ENCODE measurements at places on chromosomes 16 and 17.

DNA sequence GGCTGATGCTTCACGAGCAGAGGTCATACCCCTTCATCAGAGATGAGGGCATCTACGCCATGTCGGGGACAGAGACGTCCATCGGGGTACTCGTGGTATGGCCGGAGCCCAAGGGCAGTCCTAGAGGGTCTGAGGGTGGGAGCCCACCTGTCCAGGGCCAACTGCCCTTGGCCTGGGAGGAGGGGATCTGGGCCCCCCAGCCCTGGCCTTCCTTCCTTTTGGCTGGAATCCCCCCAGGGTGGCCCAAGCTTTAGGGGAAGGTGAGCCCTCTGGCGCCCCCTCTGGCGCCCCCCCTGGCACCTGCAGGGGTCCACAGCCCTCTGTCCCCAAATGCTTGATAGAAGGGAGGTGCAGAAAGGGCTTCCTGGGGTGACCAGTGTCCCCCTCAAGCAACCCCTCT lies 69.3 kb downstream of the SCNN1B start:
- no peak for DNase-seq

- no peak for DNase-seq
Observed at GRCh38 chr16:89367538-89367915, 122.8 kb downstream of the ANKRD11 start.

GRCh38 chr16:56910112-56910511 lies 21.8 kb upstream of the HERPUD1 start:
- no peak for DNase-seq

DNA sequence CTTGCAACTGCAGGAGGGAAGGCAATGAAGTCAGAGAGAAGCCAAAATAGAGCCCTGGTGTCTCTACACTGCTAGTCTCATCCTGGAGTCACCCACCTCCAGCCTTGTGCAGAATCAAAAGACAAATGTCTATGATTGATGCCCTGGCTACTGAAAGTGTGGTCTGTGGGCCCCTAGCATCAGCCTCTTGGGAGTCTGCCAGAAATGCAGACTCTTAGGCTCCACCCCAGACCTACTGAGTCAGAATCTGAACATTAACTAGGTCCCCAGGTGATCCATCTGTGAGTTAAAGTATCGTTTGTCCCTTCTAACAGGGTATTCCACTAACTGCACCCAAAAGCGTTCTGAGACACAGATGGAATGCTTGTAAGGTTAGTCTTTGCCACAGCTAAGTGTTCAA lies 21.2 kb downstream of the EARS2 start:
- no peak for DNase-seq

DNA sequence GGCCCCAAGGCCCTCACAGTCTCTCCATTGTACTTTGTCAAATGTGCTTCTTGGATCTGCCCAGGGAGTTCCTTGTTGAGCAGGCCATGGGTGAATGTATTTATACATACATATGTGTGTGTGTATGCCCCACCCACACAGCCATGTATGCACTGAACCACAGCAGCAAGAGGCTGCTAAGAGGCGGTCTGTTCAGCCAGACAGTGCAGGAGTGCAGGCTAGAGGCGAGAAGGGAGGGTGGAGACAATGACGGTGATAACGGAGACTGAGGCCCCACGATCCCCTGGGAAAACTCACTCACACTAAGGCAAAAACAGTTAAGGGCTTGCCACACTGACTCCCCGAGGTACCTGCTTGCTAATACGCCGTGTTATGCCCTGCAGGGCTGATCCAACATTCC lies 151.0 kb upstream of the CDC42EP4 start:
- no peak for DNase-seq

GRCh38 chr17:32007463-32008298 lies 498 bp downstream of the LRRC37B start:
- peak; percentile 19 for DNase-seq

DNA sequence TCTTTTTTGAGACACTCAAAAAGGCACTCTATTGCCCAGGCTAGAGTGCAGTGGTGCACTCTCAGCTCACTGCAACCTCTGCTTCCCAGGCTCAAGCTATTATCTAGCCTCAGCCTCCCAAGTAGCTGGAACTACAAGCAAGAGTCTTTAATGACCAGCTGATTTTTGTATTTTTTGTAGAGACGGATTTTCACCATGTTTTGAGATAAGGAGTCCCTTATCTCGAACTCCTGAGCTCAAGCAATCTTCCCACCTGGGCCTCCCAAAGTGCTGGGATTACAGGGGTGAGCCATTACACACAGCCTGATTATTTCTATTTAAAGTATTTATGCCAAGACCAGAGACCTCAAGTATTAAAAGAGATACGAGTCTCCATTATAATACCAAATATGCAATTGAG lies 566.1 kb upstream of the CA10 start:
- no peak for DNase-seq

DNA sequence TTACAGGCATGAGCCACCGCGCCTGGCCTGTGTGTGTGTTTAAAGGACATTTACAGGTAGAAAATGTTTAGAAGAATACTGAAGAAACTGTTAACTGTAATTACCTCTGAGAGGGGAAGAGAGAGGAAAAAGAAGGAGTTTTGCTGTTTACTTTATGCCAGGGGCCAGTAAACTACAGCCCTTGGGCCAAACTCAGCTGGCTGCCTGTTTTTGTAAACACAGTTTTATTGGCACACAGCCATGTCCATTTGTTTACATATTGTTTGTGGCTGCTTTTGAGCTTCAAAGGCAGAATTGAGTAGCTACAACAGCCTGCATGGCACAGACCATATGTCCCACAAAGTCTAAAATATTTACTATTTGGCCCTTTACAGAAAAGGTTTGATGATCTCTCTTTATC lies 76.4 kb downstream of the GPR139 start:
- DNase-seq: no peak

- DNase-seq: no peak
Observed at GRCh38 chr17:39631403-39631802, 4.7 kb downstream of the PPP1R1B start.

- DNase-seq: no peak
Observed at GRCh38 chr16:63363738-63364137, 1327.5 kb upstream of the CDH8 start.

DNA sequence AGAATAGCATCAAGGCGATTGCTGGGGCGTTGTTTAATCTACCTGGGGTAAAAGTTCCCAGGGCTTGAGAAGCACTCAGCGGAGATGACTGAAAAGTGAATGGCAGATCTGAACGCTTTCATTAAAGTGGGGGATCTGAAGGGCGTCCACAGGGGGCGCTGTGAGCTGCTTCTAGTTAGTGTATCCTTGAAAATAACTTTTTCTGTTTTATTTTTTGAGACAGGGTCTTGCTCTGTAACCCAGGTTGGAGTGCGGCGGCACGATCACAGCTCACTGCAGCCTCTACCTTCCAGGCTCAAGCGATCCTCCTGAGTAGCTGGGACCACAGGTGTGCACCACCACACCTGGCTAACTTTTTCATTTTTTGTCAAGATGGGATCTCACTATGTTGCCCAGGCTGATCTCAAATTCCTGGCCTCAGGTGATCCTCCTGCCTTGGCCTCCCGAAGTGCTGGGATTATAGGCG lies 360.4 kb downstream of the SEC14L1 start:
- DNase-seq: no peak

GRCh38 chr16:54208237-54208636 lies 78.3 kb downstream of the IRX3 start:
- DNase-seq: no peak

DNA sequence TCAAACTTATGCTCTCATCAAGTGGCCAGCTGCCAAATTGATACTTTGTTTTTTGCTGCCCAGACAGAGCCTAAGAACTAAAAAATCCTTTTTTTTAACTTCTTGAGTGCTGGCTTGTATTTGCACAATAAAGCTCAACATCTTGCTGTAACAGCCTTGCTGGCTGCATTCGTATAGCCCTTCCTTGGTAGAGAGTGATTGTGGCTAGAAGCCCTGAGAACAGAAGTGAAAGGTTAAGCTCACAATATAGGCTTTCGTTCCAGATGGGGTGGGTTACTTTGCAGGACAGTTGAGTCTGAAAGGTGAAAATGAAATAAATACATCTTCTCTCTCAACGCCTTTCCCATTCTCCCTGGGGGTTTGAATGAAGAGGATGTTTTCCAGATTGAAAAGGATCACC lies 278.8 kb downstream of the HS3ST3B1 start:
- DNase-seq: no peak
